ENCODE measurements at places on chromosomes 11 and 22. TPM values are rescaled to one million over a fixed set of nuclear protein-coding genes. Genes with fewer than 3 reads are reported as not detected.

The OR52A1 gene
- total RNA-seq: not detected

The PRPF19 gene
- total RNA-seq: 47.1 TPM

The KRTAP5-10 gene
- total RNA-seq: not detected

The NOX4 gene
- 57.5 TPM for total RNA-seq

The APOL6 gene
- total RNA-seq: 7.2 TPM

The CHEK2 gene
- total RNA-seq: 5.2 TPM

The P2RX6 gene
- not detected for total RNA-seq

The FGF19 gene
- total RNA-seq: not detected

The C11orf65 gene
- total RNA-seq: under 0.01 TPM

The OR51A7 gene
- total RNA-seq: not detected

All from lung microvascular endothelial cell (primary cell).